ENCODE measurements at places on chromosomes 4 and X.

DNA sequence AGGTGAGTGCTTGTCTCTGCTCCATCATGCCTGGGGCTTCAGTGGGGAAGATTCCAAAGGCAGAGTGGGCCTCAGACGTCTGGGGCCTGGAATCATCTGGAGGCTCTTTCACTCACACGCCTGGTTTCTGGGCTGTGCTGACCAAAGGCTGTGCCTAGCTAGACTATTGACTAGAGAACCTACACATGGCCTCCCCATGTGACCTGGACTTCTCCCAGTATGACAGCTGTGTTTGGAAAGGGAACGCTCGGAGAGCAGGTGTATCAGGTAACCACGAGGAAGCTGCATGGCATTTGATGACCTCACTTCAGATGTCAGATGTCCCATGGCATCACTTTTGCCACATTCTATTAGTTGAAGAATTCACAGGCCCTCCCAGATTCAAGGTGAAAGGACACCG, 51.0 kb downstream of the ADGRL3 start:
- no peak for DNase-seq

DNA sequence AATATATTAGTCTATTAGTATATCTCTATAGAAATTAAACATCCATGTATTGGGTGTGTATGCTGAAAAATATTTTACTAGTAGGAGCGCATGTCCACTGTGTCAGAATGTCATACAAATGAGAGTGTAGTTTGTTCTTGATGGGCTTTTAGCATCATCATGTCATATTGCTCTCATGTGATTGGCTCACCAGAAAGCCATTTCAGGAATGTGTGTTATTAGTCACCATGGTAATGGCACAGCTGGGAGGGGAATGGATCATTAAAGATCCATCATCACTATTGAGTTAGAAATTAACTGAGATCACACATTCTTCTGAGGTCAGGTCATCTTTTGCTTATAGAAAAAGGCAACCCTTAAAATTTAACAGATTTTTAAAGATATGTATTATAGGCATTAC, 77.3 kb downstream of the PHEX start:
- DNase-seq, result no peak

- peak; percentile 21 for DNase-seq
Observed at GRCh38 chr4:148216866-148217814, 225.1 kb downstream of the NR3C2 start.

GRCh38 chrX:8867406-8867805, 66.2 kb upstream of the FAM9A start:
- DNase-seq, result no peak

DNA sequence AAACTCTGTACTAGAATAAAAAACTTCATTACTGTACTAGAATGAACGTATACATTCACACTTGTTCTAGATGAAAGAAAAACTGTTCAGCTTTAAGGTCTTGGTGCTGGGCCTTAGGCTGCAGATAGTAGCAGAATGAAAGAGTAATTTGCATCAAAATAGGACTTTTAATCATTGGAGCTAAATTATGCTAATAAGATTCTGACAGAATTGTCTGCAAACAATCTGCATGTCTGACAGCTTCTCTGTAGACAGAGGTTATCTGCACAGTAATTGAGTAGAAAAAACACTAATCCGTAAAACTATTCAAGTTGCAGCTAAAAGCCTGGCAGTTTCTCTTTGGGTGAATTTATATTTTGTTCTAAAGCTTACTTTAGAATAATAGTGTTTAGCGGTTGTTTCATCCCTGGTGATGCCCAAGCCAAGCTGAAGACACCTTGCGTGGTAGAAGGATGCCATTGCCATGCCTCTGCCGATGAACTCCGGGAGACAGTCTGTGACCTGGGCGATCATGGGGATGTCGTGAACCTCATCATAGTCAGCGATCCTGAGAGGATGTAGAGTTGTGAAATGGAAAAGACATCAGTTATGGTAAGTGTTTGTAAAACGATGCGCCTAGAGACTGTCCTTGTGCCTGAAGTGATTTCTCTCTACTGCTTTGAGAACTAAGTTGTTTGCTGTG, 25.3 kb downstream of the LRP2BP start:
- DNase-seq, result no peak

GRCh38 chr4:94354474-94354896, 11.8 kb upstream of the HPGDS start:
- DNase-seq, result no peak

DNA sequence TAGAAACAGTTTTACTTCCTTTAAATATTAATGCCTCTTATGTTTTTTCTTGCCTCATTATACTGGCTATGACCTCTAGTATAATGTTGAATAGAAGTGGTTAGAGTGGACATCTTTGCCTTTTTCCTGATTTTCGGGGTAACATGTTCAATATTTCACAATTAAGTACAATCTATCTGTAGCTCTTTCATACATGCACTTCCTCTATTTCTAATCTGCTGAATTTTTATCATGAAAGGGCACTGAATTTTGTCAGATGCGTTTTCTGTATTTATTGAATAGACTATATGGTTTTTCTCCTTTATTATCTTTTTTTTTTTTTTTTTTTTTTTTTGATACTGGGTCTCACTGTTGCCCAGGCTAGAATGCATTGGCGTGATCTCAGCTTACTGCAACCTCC, 29.0 kb downstream of the MECP2 start:
- DNase-seq, result no peak

DNA sequence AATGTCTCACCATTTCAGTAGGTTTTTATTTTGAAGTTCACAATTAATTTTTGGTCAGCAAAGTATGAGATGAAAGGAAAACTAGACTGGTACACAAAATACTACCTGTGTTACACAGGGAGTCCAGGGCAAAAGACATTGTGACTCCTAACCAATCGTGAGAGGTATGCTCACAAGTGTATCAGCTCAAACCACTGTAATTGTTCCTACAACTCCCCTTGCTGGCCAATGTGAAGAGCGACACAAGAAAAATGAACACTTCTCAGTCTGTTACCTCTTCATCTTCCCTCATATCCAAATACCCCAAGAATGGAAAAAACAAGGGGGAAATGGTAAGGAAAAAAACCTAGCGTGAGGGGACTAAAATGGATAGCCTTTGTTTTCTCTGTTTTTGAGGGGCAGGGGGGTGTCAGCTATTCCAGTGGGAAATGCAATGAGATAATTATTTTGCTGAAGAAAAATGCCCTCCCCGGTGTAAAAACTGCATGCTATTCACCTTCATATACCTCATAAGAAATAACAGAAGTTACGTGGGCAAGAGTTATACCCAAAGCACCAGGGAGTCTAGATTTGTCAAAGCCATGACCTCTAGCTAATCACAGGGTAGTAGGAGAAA, 30.6 kb upstream of the NSUN7 start:
- DNase-seq, result peak; percentile 49

DNA sequence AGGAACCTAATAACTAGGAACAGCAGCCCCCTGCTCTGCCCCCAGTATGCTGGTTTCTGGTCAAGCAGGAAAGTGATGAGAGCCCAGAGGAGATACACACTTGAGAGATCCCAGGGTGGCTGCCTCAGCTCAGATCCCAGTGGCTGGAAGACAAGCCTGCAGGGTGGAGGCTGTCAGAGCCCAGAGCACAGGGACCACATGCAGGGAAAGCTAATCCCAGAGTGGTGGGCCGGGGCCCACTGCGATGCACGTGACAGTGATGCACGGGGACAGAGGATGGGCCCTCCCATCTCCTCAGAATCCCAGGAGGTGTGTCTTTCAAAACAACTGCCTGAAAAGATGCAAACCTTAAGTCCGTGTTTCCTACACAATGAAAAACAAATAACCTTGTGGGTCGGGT, 29.1 kb upstream of the CRMP1 start:
- DNase-seq, result no peak

GRCh38 chr4:40316333-40316781, 18.8 kb upstream of the CHRNA9 start:
- DNase-seq, result no peak

- DNase-seq, result no peak
Observed at GRCh38 chr4:169080981-169081380, 70.9 kb upstream of the CBR4 start.

DNA sequence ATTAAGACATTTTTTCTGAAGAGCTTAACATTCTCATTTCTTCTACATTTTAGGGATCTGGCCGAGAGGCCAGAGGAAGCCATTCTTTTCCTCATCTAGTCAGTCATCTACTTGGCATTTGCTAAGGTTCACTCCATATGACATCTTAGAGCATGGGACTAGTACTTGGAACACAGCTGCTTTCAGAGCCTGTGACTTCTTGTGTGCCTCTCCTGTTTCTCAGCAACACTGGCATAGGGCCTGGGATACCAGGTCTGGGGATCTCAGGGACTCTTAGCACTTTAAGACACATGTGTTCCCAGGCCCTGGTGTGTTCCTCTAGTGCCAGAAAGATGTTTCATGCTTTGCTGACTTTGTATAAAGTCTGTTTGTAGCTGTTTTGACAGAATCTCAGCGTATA, 7.3 kb downstream of the PLP1 start:
- DNase-seq, result no peak

DNA sequence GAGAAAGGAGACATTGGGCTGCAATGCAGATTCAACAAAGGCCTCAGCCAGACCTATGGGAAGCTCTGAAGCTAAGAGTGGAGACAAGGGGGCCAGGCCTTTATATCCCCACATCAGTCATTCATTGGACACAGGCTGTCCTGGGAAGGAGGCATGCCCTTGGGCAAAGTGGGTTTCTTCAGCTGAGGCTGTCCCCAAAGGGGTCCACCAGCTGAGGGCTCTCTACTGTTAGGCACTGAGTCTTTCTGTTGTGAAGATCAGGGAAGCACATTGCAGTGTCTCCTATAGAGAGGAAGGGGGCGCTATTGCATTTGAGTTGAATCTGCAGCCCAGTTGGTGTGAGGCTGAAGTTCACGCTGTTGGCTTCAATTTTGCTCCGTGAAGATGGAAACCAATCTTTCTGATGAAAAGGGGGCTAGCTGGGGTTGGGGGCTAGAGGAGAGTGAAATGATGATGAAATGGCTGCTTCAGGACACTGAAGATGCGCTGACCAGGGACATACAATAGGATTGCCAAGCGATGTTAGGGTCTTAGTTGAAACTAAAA, 48.0 kb downstream of the SLC25A5 start:
- peak; percentile 64 for DNase-seq

- DNase-seq, result no peak
Observed at GRCh38 chr4:25860586-25861279, 2.1 kb downstream of the SEL1L3 start.

- DNase-seq, result no peak
Observed at GRCh38 chr4:81915430-81915829, 443.7 kb upstream of the RASGEF1B start.

DNA sequence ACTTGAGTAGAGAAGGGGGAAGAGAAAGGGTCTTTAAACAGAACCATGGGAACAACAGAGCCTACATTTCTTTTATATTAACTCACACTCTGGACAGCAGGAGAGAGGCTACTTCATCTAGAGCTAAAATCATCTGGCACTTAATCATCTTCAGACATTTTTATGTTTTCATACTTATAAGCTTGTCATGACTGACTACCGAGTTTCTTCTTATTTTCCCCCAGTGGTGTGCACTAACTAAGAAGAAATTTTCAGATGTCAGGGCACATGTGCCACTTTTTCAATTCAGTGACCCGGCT, 11.8 kb upstream of the RTL5 start:
- no peak for DNase-seq

Measured in Jurkat, Clone E6-1 (cell line).